Stimulated activated naive CD4-positive, alpha-beta T cell treated with Interleukin-2 at 50 U/mL for 16 hours (primary cell): ENCODE measurements at places on chromosomes 12 and 14.

DNA sequence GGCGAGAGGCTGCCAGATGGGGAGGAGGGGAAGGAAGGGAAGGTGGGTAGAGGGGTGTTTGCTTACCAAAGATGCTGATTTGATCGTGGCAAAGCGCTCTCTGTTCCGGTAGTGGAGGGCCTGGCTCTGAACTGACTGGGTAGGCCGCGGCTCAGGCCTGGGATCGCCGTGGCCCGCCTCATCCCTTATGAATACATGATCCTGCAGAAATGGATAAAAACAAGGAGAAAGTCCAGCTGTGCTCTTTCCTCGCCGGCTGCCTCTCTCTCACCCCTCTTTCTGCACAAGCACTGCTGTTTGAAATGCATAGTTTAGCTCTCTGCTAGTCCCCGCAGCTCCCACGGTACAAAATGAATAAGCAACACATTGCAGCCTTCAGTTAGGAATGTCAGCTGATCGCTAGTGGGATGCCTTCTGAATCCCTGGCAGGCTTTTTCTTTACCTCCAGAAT lies 53.8 kb downstream of the PEBP1 start:
- DNase-seq = no peak

- DNase-seq = no peak
These were observed 187.2 kb upstream of the NEDD1 start for GRCh38 chr12:96719660-96720362.

DNA sequence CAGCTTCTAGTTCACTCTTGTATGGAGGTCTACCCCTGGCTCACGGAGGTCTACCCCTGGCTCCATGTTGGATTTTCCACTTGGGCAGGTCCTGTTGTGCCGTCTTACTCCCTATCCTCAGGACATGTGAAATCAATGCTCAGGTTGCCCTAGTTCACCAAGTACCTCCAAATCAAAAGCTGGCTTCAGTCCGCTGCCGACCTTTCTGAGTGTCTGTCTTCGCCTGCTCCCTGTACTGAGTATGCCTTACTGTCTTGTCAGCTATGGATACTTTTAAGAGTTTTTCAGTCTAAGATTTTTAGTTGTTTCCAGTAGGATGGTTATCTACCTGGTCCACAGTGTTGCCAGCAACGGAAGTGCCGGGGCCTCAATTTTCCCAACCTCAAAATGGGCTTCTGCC lies 40.1 kb upstream of the BCL11B start:
- DNase-seq = no peak

GRCh38 chr12:56158926-56159461 lies 835 bp downstream of the MYL6 start:
- no peak for DNase-seq

- no peak for DNase-seq
These were observed 13.6 kb downstream of the CCDC198 start for GRCh38 chr14:57480051-57480450.

- DNase-seq = no peak
These were observed 92.3 kb upstream of the LMNTD1 start for GRCh38 chr12:25645427-25645826.

DNA sequence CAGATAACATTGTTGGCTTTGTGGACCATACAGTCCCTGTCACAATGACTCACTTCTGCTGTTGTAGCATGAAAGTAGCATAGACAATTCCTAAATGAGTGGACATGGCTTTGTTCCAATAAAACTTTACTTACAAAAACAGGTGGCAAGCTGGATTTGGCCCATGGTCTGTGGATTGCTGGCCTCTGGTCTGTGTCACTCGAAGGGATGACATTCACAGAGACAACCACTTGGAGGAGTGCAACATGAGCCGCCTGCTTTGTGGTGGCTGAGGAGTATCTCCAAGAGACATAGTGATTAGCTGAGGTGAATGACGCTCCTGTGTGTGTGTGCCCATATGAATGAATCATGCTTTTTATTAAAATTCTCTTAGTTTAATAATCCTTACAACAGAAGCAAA lies 81.3 kb upstream of the NRXN3 start:
- DNase-seq = no peak
